ENCODE measurements at places on chromosomes 5 and 9.

DNA sequence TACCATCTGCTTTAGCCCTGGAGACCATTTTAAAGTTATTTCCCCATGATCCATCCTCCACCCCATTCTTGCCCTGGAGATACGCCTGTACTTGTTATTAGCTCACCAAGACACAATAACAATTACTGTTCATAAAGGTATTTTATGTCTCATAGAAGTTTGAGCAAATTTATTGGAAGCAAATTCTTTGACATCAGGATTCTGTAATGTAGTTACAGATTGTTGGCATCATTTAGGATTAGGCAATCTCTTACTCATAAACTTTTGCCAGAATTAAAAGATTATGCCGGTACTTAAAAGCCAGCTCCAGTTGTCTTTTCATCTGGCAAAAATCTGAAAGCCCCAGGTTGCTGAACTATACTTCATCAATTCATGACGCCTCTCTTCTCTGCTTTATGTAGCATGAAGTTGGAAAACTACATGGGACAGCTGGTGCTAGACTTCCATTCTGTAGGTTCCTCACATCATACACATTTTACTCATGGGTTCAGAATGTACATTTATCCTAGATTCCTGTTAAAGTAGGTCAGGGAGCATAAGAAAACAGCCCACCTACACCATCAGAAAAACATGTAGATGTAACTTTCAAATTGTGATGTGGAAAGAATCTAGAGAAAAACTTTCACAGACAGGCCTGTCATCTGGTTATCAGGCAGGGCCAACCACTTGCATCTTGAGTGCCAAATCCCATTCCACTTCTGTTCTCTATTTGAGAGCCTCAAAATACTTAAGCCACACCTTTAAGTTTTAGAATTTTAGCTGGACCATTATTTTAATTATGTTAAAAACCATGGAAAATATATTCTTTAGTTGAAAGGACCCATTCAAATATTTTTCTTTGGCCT, 14.0 kb downstream of the ATP10B start:
- no peak for DNase-seq

DNA sequence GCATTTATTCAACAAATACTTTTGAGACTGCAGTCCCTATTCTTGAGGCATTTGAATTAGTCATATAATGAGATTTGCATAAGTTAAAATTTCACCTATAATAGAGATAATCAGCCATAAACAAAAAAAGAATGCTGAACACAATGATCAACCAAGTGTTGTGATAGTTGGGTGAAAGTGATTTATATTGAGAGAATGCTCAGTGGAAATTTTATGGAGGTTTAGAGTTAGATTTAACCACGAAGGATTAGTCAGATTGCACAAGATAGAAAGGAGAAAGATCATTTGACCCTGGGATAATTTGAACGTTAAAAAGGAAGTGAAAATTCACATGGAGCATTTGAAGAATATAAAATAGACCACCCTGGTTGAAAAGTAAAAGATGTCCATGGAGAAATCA, 356.2 kb downstream of the NPR3 start:
- no peak for DNase-seq

DNA sequence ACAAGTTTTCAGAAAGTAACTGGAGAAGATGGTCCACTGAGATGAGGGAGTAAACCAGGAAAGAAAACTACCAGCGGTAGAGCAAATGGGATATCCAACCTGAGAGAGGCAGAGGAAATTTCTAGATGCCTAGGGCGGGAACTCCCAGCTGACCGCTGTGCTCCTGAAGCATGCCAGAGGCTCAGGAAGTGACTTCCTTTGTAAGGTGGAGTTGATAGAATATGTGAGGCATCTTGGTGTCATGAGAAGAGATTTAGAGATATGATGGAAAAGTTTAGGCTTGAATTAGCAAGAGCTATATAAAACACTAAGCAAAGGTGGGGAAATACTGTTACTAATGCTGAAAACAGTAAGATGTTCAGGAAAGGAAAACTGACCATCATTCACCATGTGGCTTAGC, 124.1 kb downstream of the C9orf152 start:
- no peak for DNase-seq

GRCh38 chr5:10354048-10354872, 765 bp downstream of the MARCHF6 start:
- peak; percentile 81 for DNase-seq

- no peak for DNase-seq
Measured at GRCh38 chr9:92941861-92942260, 5.5 kb upstream of the FGD3 start.

- no peak for DNase-seq
Measured at GRCh38 chr9:40927851-40928802, 200.4 kb downstream of the FOXD4L6 start.

- DNase-seq: peak; percentile 92
Measured at GRCh38 chr5:76807296-76807695, 11.5 kb upstream of the F2RL1 start.

- peak; percentile 12 for DNase-seq
Measured at GRCh38 chr9:77375956-77376532, 198.7 kb downstream of the VPS13A start.
